ENCODE measurements at places on chromosomes 16 and 17.

DNA sequence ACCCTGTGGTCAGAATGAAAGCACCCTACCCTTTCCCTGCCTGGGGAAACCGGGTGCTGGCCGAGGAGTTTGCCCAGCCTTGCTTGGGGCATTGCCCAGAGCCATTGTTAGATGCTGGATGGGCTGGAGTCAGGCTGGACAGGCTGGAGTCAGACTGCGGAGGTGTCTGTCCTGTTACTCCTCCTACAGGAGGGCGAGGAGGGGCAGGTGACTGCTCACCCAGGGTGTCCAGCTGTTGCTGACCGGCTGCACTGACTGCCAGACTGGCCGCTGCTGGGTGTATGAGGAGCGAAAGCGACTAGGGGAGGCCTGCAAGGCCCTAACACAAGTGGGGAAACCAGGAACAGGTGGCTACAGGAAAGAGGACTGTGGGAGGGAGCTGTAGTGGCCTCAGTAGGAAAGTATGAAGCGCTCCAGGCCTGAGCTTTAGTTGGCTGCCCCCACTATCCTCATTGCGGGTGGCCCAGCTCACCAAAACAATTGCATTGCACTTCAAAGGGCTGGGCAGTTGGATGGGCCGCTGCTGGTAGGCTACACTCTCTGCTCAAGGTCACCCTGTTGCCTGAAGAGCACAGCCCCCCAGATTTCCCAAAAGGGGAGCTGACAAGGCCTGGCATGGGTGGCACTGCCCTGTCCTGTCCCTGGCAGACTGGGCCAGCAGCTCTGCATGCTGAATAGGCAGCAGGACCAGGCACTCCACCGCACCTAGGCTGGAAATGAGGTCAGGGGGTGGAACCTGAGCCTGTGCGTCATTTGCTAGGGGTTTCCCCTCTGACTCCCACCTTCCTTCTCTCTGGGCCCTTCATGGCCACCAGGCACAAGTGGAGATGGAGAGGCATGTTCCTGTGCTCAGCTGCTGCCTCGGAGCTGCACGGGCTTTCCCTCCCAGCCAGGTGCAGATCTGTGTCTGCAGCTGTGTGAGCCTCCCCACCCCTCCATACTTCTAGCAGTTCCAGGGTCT lies 18.4 kb downstream of the LDHD start:
- DNase-seq: no peak

DNA sequence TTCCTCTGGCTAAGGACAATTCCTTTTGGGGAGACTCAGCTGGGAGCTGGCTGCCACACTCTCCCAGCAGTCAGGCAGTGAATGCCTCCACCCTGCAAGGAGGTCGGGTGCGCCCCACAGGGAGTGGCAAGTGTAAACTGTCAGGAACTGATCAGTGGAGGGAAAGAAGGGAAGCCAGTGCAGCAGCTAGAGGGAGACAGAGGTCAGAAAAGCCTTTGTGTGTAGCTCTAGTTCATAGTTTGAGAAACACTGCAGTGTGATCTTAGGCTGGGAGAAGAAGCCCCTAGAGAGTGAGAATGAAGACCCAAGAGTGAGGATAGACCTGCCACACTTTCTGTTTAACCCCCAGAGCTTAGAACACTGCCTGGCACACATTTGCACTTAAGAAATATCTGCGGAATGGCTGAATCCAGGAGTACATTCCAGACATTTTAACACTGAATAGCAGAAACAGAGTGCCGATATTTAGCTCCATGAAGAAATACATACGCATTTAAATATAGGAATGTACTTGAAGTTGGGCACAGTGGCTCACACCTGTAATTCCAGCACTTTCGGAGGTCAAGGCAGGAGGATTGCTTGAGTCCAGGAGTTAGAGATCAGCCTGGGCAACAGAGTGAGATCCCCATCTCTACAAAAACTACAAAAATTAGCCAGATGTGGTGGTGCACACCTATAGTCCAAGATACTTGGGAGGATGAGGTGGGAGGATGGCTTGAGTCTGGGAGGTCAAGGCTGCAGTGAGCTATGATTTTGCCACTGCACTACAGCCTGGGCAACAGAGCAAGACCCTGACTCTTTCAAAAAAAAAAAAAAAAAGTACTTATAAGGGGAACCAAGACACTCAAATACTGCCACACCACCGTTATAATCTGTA lies 11.1 kb upstream of the SLC5A11 start:
- no peak for DNase-seq

DNA sequence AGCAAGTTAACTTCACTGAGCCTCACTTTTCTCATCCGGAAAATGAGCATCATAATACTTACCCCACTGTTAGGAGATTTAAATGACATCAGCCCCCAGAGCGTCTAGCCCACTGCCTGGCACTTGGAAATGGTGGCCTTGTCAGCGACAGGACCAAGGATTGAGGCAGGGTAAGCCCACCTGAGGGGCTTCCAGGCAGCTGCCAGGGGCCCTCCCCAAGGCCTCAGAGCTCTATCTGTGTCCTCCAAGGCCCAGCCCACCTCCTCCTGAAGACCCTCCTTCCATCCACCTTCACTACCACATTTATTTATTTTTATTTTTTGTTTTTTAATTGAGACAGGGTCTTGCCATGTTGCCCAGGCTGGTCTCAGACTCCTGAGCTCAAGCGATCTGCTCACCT lies 13.8 kb downstream of the PITPNM3 start:
- no peak for DNase-seq

GRCh38 chr17:72719578-72720493 lies 372.7 kb downstream of the SLC39A11 start:
- DNase-seq: peak; percentile 70

GRCh38 chr16:4904942-4905615 lies 31.9 kb downstream of the PPL start:
- DNase-seq: no peak

DNA sequence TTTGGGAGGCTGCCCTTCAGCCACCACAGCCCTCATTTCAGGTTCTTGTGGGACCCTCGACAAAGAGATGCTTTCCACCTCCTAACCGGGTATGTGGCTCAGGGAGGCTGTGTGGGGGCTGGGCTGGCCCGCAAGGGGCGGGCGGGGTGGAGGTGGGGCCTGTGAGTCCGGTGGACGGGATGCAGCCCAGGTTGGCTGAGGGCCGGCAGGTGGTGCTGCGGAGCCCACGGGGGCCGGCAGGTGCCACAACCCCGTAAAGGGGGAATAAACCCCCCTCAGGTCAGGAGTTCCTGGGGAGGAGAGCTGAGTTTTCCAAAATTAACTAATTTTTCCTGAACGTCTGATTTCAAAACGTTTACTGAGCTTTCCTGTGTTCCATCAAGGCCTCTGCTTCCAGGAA lies 4.9 kb upstream of the CIAO3 start:
- DNase-seq: no peak

DNA sequence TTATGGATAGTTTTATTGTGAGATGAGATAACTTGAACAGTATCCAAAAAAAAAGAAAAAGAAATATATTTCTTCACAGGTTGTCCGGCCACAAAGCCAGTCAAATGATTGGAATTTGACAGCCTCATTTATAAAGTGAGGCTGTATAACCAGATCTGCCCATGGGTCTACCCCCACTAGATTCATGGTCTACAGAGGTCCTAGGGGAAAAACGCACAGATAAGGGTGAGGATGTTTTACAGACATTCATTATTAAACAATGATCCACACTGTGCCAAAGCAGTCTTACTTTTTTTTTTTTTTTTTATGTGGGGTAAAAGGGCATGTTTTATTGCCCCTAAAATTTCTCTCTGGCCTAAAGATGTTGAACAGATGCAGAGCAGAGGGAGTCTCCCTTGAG lies 1503.0 kb upstream of the CDH8 start:
- no peak for DNase-seq

DNA sequence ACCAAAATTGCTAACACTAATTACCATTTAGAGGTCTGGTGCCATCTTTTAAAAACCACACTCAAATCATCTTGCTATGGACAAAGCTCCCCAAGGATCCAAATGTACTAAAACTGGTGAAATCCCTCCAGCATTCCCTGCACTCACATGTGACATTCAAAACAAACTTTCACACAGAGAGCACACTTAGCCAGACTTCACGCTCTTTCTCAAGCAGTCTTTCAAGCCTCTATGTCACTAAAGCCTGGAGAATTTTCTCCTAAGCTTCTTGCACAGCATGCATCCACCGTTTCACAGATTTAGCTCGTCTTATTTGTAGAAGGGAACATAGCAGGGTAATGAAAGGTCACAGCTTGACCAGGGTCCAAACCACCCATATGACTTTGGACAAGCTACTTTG lies 19.3 kb downstream of the CMTM3 start:
- DNase-seq: no peak

DNA sequence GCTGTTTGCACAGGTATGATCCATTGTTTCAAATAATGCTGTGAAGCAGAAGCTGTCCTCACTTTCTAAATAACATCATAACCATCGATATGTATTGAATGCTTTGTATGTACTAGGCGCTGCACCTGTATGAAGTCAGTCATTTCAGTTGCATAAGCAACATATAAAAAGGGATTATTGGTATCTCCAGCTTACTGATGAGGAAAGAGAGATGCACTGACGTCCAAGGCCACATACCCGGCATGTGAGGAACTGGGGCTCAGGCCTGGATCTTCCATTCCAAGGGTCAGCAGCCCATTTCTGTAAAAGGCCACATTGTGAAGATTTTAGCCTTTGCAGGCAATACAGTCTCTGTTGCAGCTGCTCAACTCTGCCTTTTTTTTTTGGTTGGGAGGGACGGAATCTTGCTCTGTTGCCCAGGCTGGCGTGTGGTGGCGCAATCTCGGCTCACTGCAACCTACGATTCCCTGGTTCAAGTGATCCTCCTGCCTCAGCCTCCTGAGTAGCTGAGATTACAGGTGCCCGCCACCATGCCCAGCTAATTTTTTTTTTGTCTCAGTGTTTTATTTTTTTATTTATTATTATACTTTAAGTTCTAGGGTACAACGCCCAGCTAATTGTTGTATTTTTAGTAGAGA lies 244.7 kb downstream of the MRTFB start:
- no peak for DNase-seq

- DNase-seq: no peak
These were observed 22.6 kb downstream of the ACSM1 start for GRCh38 chr16:20674684-20675487.

DNA sequence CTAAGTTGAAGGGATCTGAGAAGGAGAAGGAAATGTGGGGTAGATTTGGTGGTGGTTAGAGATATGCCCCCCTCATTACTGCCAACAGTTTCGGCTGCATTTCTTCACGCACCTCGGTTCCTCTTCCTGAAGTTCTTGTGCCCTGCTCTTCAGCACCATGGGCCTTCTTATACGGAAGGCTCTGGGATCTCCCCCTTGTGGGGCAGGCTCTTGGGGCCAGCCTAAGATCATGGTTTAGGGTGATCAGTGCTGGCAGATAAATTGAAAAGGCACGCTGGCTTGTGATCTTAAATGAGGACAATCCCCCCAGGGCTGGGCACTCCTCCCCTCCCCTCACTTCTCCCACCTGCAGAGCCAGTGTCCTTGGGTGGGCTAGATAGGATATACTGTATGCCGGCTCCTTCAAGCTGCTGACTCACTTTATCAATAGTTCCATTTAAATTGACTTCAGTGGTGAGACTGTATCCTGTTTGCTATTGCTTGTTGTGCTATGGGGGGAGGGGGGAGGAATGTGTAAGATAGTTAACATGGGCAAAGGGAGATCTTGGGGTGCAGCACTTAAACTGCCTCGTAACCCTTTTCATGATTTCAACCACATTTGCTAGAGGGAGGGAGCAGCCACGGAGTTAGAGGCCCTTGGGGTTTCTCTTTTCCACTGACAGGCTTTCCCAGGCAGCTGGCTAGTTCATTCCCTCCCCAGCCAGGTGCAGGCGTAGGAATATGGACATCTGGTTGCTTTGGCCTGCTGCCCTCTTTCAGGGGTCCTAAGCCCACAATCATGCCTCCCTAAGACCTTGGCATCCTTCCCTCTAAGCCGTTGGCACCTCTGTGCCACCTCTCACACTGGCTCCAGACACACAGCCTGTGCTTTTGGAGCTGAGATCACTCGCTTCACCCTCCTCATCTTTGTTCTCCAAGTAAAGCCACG lies 28.3 kb downstream of the STH start:
- DNase-seq: peak; percentile 32

DNA sequence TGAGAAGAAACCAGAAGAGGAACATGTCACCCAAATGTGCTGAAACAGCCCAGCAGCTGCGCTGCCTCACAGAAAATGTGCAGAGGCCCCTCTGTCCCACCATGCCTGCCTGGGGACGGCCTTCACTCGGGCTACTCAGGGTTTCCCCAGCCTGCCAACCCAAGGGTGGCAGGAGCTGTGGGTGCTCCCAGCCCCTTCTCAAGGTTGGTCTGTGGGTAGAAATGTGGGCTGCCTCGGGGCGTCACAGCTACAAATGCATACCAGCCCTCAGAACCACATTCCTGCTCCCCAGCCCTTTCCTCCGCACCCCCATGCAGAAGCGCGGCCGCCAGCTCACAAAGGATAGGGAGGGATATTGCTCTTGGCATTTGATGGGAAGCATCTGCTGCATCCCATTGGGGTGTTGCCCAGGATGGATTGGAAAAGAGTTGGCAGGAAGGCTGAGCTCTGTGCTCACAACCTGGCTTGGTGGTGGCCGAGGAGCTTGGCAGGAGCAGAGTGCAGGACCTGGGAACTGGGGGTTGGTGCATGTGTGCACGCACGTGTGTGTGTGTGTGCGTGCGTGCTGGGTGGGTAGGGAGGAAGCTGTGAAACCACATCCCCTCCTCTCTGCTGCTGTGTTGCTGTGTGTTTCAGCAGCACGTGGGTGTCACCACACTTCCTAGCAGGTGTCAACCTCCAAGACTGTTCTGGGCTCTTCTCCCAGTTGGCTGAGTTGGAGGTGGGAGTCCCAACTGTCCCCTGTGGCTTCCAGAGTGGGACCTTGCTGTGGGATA lies 304.4 kb downstream of the SEC14L1 start:
- DNase-seq: peak; percentile 46

DNA sequence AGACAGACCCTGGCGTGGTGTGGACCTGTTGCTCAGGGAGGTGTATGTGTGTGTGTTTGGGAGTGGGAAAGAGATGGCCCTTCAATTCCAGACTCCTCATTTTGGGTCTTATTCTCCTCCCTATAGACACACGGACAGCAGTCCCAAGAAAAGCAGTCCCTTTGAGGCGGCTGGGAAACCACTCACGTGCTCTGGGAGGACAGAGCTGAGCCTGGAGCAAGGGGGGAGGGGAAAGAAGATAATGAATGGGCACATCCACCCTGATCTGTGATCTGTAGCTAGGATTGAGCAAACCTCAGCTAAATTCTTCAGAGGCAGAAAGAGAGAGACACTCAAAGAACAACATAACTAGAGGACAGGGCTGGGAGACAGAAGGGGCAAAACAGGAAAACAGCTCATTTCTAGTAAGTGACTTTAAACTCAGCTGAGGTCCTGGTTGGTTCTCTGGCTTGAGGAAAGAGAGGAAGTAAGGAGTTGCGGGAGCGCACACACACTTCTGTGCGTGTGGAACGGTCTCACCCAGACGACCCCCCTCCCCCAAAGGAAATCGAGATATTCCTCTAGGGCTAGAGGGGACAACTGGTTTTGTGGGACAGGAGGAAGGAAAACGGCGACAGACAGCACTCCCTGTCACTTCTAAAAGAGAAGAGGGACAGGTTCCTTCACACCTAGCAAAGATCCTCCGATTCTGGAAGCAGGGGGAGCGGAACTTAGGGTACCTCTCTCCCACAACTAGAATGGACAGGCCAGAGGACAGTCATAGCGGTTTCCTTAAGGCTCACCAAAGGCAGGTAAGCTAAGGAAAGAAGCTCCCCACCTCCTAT lies 658 bp downstream of the RAB5C start:
- peak; percentile 59 for DNase-seq
